CD4-positive, alpha-beta T cell treated with Interleukin-4 for 1 hour (primary cell): ENCODE measurements at places on chromosomes 12 and 14.

DNA sequence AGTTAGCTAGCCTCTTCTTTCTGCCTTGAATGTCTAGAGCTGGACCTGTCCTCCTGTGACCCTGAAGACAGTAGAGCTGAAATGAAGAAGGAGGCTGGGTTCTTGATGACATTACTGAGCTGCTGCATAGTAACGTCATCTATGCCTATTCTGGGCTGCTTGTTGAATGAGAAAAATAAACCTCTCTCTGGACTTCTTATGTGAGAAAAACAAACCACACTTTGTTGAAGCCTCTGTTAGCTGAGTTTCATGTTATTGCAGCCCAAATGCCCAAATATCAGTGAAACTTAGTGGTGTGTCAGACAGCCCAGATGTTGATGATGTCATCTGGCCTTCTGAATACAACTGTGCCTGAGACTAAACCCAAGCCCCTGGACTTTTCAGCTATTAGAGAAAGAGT is 67.0 kb upstream of the MAX start:
- DNase-seq: no peak

- DNase-seq: peak; percentile 82
These were observed 31.2 kb upstream of the FOS start for GRCh38 chr14:75247286-75247922.

DNA sequence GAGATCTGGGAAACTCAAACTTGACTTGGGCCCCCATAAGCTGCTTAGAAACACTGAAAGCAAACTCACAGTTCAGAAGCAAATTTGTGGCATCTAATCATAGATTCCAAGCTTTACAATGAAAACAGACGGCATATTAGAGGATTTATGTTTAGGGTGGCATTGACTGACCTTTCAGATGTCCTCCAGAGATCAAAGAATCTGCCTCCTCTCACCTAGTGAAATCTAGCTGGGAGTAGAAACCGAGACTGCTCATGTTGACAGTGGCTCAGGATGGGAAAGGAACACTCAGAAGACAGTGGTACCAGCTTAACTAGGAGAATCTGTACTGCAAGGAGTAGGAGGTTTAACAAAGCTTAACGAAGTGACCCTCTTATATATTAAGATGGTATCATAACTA is 345.0 kb downstream of the GXYLT1 start:
- no peak for DNase-seq

GRCh38 chr12:118103601-118104382 is at the start of gene VSIG10:
VSIG10 (minus strand) TSS chr12:118104011; CDS start chr12:118103671, 340 bp downstream.
- no peak for DNase-seq
